T-helper 17 cell (primary cell): ENCODE measurements at places on chromosomes 6 and 20.

DNA sequence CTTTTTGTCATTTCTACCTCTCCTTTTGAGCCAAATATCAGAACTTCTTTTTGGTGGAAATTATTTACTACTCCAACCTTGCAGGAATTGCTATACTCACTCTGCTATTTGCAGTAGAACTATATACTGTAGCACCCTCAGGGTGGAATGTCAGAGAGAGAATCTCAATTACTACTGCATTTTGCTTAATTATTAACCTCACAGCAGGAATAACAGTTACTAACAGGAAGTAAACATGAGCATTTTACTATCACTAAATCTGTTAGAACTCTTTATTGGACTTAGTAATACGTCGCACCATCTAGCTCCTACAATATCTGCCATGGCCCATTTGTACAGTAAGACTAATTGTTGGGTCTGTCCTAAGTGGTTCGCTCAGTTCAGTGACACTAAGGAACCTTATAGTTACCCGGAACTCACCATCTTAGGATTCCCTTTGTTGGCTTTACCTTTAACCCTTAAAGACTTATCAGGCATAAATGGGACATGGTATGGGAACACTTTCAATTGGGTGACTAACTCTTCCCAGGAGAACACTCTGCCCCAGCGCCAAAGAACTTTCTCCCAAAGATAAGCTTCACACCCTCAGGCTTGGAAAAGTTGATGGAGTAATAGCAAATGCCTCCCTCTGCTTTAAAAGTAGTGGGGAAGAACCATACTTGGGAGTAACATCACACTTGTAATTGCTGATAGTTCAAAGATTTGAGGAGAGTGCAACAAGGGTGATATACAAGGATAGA is 38.8 kb downstream of the PLN start:
- no peak for DNase-seq

DNA sequence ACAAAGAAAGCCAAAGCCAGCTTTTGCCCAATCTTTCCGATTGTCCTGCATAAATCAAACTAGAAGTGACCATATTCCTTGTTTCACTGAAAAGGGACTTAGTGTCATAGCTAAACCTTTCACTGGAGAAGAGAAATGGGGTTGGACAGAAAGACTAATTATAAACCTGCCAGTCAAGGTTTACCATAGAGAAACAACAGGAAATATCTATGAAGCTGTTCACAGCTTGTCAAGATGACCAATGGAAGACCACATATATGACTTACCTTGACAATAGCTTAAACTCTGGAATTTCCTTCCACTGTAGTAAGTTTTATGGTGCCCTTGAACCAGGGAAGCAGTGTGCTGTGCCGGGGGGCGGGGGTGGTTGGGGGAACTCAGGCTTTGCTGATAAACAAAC is 107.7 kb upstream of the PHACTR1 start:
- DNase-seq = no peak

DNA sequence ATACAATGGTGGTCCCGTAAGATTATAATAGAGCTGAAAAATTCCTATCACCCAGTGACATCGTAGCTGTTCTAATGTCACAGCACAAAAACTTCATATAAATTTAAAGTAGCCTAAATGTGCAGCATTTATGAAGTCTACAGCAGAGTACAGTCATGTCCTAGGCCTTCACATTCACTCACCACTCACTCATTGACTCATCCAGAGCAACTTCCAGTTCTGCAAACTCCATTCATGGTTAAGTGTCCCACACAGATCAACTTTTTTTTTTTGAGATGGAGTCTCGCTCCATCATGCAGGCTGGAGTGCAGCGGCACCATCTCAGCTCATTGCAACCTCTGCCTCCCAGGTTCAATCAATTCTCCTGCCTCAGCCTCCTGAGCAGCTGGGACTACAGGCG is 20.9 kb upstream of the KCNG1 start:
- no peak for DNase-seq

GRCh38 chr6:108806171-108806570 is 42.1 kb upstream of the ARMC2 start:
- no peak for DNase-seq
